Activated CD4-positive, alpha-beta T cell treated with anti-CD3 and anti-CD28 coated beads, Interleukin-2, amount 50 U/mL, for 1 hour (primary cell): ENCODE measurements at places on chromosomes 5 and 9.

DNA sequence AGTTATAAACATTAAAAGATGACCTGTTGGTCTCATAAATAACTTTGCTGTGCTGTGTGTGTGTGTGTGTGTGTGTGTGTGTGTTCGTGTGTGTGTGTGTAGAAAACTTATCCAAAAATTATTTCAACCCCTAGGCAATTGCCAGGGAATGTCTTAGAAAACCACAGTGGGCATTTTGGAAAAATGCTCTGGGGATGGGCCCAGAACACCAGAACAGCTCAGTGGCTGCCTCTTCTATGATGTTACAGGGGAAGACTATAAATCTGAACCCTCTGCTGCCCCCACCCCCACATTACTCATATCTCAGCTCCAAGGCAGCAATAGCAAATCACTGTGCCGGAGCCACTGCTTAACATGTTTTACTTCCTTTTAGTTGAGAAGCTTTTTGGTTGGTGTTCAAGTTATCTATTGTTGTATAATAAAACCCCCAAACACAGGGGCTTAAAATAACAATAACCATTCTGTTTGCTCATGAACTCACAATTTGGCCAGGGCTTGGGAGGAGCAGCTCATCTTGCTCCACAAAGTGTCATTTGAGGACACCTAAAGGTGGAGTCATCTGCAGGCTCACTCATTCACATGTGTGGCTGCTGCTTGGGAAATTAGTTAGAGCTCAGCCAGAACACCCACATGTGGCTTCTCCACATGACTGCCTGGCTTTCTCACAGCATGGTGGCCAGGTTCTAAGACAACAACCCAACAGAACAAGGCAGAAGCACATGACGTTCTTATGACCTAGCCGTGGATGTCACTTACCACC lies 40.4 kb downstream of the ACTBL2 start:
- DNase-seq = no peak

DNA sequence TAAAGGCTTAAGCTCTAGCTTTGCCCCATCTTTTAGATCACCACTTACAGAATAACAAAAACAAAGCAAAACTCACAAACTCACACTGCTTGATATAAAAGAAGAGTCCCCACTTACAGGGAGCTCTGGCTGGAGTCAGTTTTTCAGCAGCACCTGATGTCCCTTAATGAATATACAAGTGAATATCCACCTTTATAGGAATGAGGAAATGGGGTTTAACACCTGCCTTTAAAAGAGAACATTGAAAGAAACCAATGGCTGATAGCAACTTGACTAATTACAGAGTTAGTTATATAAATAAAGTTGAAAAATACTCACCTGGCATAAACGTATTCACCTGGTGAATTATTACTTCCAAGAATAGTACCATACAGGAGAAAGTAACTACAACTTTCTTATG lies 20.7 kb upstream of the PURA start:
- DNase-seq = no peak

DNA sequence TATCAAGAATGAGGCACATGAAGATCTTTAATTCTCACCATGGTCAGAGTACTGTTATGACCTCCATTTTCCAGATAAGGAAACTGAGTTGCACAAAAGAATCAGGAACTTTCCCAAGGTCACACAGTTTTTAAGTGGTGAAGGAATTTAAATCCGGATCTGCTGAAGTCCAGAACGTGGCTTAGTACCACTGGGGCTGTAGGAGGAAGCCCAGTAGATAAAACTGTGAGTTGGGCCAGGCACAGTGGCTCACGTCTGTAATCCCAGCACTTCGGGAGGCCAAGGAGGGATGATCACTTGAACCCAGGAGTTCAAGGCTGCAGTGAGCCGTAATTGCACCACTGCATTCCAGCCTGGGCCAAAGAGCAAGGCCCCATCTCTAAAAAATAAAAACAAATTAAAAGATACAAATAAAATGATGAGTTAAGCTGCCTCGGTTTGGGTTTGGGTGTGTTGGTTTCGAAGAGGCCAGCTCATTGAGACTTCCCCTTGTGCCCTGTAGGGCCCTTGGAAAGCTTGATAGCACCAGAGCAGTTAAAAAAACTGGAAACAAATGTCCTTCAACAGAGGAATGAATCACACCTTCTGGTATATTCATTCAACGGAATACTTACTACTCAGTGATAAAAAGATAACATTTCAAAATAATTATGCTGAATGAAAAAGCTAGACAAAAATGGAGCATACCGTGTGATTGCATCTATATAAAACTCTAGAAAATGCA lies 20.1 kb downstream of the ATOX1 start:
- no peak for DNase-seq

DNA sequence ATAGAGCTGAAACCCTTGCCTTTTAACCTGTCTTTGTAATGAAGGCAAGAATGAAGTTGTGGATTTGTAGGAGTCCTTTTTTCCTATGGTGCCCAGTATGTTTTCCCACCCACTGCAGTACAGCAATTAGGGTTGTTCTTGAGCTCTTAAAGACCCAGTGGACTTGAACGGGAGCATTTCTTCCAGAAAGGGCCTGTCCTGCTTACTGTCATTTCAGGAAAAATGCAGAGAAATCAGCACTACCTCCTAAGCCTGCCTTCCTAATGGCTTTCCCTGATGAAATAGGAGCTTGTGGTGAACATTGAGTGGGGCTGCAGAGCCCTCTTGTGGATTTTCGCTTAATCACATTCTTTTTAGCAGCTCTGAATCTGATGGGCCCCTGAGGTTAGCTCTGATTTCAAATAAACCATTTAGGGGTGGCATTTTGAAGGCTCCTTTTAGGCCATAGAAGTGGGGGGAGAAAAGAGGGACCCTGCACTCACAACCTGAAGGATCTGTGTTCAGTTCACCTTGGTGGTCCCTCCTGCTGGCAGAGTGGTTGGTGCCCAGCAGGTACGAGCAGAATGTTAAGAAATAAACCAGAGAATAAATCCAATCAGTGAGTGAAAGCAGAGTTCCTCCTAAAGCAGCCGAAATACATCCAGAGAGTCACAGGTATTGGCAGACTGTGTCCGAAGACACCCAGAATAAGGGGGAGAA lies 188.0 kb upstream of the KLF9 start:
- peak; percentile 24 for DNase-seq

- no peak for DNase-seq
Observed at GRCh38 chr9:124733964-124734740, 37.0 kb downstream of the NR6A1 start.

GRCh38 chr5:138721979-138722378 lies 31.2 kb upstream of the CTNNA1 start:
- DNase-seq = no peak

- peak; percentile 24 for DNase-seq
Observed at GRCh38 chr5:55037046-55037771, 13.2 kb downstream of the GZMK start.

- no peak for DNase-seq
Observed at GRCh38 chr9:102768002-102768401, 227.1 kb upstream of the CYLC2 start.

- DNase-seq = no peak
Observed at GRCh38 chr5:160272889-160273288, 39.5 kb downstream of the CCNJL start.

GRCh38 chr9:101028346-101029314 lies at the start of gene PLPPR1:
Gene PLPPR1, plus strand, starts transcription at chr9:101028727.
- DNase-seq = no peak

DNA sequence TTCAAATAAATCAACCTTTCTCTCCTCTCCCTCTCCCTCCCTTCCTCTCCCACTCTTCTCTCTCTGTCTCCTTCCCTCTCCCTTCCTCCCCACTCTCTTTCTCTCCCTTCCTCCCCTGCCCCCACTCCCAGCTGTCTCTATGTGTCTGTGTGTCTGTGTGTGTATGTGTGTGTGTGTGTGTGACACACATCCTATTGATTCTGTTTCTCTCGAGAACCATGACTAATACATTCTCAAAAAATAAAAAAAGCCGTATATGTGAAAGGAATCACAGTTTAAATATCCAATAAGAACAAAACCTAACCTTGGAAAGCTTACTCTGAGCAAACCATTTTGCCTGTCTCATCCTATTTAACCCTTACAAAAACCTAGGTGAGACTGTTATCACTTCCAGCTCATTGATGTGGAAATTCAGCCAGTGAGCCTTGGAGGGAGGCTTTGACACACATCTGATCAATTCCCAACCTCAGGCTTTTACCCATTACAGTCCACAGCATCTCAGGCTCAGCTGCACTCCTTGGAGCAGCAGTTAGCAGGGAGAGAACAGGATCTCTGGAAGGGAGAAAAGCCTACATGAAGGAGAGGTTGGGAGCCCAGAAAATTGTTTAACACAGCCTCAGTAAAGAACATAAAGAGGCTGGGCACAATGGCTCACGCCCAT lies 8.3 kb downstream of the HSD17B3 start:
- DNase-seq = no peak

DNA sequence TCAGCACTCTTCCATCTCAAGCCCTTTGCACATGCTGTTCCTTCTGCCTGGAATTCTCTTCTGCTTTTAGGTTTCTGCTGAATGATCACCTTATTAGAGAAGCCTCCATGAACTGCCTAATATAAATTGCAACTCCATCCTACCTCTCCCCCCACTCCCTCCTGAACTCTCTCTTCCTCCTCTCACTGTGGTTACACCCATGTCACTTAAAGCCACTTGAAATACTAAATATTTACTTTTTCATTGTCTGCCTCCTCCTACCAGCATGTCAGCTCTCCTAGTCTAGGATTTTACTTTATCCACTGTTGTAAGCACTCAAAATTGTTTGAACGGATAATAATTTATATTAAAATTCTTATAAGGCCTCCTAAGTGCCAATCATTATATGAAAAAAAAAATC lies 43.8 kb downstream of the ACTL7B start:
- no peak for DNase-seq

- no peak for DNase-seq
Observed at GRCh38 chr5:135393229-135393628, 5.8 kb downstream of the MACROH2A1 start.

GRCh38 chr5:123524146-123524545 lies 12.2 kb downstream of the CSNK1G3 start:
- DNase-seq = no peak

- no peak for DNase-seq
Observed at GRCh38 chr9:109616571-109617120, 118.5 kb upstream of the PTPN3 start.

GRCh38 chr5:151008906-151009305 lies 11.5 kb upstream of the GPX3 start:
- no peak for DNase-seq

GRCh38 chr9:120900824-120901223 lies 23.8 kb upstream of the PHF19 start:
- no peak for DNase-seq

DNA sequence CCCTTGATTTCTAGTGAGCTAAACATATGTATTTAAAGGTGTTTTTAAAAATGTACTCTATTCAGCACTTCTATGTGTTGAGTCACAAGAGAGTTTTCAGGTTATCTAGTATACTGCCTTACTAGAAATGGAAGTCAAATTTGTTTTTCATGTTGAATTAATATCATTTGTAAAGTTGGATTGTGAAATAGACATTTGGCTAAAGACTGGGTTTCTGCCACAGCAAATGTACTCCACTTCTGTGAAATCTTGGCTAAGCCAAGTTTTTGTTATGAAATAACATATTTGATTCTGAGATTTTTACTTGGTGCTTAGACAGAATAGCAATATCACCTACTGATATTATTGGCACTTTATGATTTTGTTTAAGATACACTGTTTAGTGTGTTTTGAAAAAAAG lies 106.0 kb downstream of the CWC27 start:
- no peak for DNase-seq

GRCh38 chr5:36655161-36655560 lies 48.8 kb downstream of the SLC1A3 start:
- DNase-seq = no peak

DNA sequence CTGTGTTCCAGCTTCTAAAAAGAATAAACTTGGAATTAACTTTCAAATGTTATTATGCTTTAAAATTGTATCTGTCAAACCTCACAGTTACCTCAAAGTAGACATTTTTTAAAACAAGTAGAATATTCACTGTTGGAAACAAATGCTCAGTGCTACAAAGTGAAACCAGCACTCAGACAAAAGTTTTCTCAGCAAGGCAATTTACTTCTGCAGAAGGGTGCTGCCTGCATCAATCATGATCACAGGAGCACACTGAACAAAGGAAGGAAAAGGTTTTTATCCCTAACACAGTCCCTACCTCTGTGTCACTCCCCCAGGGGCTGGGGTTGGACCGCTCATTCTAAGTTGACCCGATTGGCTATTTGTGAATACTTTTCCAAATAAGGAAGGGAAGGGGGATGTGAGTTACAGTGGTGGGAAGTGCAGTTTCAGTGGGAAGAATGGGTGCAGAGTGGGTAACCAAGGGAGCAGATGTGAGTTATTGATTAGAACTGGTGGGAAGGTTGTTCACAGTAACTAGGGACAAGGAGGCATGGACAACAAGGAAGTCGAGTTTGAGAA lies 63.0 kb upstream of the CDK20 start:
- no peak for DNase-seq

GRCh38 chr5:55497712-55498111 lies 37.1 kb downstream of the PLPP1 start:
- DNase-seq = no peak

DNA sequence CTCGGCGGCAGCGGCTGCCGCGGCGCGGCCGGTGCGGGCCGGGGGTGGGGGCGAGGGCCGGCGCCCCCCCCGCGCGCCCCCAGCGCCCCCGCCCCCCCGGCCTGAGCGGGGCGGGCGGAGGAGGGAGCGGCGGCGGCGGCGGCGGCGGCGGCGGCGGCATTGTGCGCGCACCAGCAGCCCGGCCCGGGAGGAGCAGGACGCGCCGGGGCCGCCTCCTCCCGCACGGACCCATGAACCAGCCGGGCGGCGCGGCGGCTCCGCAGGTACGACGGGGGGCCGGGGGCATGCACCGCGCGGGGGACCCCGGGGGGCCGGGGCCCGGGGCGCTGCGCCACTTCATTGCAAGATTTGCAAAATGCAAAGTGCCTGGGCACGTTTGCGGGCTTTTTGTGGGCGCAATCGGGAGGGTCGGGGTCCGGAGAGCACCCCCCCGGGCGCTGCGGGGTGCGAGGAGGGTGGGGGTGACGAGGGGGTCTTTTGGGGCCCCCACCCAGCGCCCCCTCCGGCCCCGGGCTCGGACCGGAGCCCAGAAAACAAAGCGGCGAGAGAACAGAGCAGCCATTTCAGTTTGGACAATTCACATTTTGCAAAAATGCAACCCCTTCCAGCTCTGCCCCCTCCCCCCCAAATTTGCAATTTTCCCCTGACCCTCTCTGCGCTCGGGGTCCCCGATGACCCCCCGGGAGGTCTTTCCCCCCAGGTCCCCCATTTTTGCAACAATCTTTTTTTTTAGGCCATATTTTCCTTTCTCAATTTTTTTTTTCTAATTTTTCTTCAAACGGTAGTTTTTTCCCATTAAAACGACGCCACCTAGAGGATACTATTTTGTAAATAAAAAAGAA lies at the start of gene ZNF618:
ZNF618 (plus strand) TSS at position 159 of the 842 bp plus-strand sequence; CDS start at position 231, 72 bp downstream.
- DNase-seq = peak; percentile 6

GRCh38 chr9:137426018-137426681 lies 3.0 kb downstream of the NOXA1 start:
- DNase-seq = no peak

GRCh38 chr5:19616701-19617215 lies 371.2 kb downstream of the CDH18 start:
- DNase-seq = no peak

DNA sequence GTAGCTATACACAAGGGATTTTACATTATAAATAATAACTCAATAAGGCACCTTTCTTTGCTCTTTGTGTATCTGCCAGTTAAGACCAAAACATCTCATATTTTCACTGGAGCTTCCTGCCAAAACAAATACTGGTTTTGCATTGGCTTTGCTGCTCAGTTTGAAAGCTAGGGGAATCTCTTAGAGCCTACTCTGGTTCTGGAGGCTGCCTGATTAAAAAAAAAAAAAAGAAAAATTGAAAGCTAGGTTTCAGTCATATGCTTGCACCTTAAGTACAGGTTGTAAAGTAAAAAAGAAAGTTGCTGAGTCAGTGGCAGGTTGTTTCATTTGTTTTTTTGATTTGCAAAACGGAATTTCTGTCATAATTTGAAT lies 2.3 kb downstream of the DENND4C start:
- no peak for DNase-seq

- no peak for DNase-seq
Observed at GRCh38 chr5:64947801-64948200, 179.1 kb downstream of the CWC27 start.
